T47D (cell line): ENCODE measurements at places on chromosomes 3 and 15.
A peak's percentile ranks its signal among the peaks of the same experiment; 100 is the strongest.

DNA sequence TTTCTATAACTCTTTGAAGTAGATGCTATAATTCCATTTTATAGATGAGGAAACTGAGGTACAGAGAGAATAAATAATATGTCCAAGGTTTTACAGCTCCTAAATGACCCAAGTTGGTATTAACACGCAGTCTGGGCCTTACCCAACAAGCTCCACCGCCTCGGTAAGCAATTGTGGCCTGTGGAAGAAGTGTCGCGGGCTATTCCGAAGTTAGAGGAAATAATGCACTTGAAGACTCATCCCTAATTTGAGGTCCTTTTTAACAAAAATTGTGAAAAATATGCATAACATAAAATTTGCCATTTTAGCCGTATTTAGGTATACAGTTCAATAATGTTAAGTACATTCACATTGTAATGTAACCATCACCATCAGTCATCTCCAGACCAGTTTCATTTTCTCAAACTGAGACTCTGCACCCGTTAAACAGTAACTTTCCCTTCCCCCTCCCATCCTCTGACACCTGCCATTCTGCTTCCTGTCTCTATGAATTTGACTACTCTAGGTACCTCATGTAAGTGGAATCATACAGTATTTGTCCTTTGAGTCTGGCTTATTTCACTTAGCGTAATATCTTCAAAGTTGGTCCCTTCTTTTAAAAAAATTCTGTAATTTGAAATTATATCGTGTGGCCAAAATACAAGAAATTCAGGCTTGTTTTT, 18.2 kb downstream of the IDH3A start:
- no peak for DNase-seq

DNA sequence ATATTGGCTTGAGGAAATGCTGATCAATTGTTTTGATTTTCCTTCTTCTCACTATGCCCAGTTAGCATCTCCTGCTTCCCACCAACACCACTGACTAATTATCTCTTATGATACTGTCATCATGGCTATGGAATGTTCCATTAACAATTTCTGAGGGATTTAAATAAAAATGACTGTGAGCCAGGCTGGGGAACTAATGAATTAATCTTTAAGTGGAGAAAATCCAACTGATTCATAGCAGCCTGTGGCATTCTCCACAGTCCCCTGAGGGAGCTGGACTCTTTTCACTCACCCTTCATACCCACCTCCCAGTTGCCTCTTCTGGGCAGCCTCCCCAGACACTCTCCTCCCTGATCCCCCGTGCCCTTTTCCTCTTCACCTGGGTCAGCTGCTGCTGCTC, 353.6 kb downstream of the CLSTN2 start:
- DNase-seq = no peak

GRCh38 chr3:184633237-184633579, 71.6 kb downstream of the EPHB3 start:
- no peak for DNase-seq

GRCh38 chr3:157119369-157119951, 40.5 kb downstream of the CCNL1 start:
- no peak for DNase-seq

DNA sequence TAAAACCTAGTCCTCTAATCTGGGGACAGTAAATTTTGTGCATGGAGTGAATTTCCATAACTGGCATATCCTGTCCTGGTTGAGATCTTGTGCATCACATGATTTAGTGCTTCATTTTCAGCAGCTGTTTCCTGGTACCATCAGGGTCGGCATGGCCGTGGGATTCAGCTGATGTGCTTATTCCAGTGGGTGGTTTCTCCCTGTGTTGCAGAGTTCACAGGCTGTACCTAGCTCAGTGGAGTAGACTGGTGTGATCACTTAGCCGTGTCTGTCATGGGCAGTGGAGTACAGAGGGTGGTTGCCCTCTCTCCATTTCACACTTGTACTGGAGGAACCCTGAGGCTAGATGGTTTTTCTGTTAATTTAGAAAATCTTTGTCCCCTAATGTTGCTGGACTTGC, 228.5 kb downstream of the PTPRG start:
- DNase-seq = no peak

GRCh38 chr15:68601206-68602197, 22.7 kb downstream of the CORO2B start:
- no peak for DNase-seq

DNA sequence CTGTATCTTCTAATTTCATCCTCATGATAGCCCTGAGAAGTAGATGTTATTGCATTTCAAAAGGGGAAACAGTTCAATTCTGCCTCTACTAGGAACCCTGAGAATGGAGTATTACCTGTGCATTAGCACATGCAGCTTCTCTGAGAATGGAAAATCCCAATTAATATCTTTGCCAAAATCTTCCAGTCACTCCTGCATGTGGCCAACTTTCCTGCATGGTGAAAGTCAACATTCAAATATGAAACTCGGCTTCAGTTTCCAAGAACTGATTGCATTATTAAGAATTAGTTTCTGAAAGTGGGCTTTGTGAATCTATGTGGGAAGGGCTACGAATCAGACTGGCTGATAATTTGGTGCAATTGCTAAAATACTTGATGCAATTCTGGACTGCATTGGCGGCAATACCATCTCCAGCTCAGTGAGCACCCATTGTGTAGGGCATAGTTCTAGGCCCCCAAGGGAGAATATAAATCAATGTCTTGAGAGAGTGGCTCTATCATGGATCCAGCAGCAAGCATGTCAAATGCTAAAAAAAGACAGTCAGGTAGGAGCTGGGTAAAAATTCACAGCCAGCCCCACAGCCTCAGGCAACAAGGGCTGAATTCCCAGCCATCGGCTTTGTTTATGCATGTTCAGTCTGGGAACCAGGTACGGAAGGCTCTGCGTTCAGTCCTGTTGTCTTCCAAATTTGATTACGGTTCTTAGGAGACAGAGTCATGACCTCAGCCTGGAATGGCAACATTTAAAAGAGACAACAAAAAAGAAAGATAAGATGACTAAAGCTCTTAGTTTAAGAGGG, 18.8 kb upstream of the BCL6 start:
- no peak for DNase-seq

DNA sequence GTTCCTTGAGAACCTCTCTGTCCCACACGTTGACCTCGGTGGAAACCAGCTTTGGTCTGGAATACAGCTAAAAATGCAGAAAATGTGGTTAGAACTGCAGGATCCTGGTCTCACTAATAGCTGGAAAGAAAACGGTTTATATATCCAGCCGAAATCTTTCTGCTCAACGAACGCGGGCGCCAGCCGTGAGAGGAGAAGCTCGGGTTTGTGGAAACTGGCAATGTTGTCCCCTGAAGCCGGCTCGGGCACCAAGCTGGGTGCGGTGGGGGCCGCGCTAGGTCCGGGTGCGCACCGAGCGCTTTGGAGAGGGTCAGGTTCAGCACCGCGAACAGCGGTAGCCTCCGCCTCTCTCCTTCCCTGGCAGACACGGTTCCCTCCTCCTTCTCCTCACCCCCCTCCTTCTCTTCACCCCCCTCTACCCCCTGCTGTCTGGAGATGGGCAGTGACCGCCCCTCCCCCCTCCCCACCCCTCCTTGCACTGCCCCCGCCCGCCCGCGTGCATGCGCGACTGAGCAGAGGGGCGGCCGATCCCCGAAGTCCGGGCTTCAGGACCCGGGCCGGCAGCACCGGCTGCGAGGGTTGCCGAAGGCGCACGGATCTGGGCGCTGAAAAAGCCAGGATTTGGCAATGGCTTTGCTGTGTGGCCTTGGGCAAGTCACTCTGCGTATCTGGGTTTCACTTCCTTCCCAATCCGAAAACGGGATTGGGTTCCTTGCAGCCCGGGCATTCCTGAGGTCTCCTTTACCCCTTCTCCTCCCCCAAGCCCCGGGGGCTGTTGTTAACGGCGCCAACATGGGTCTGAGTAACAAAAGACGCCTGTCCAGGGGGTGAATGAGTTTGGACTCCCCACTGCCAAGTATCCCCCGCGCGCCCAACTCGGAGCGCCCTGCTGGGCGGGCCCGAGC, at the start of gene SKOR1:
SKOR1 (plus strand) TSS at position 534 of the 905 bp plus-strand sequence; CDS start at position 628, 94 bp downstream.
- peak; percentile 96 for DNase-seq

GRCh38 chr3:109553591-109554371, 216.4 kb upstream of the DPPA4 start:
- DNase-seq = no peak

- no peak for DNase-seq
These were observed 31.3 kb downstream of the LIPC start for GRCh38 chr15:58462973-58463663.

DNA sequence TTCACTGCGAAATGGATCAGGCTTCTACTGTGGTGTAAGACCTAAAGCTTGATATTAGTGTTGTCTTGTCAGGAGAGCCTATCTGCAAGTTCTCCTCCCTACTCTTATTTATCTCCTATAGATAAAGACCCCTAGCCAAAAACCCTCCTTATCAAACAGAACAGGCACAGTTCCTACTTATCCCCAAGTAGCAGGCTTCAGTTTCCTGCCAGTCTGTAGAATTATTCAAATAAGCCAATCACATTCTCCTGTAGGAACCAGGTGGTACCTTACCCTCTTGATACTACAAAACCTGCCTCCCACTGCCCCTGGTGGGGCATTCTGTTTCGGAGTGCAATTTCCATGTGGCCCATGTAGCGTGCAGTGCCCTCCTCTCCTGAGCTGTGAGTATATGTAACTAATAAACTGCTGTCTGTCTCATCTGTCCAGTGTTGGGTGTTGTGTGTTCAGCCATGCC, 28.7 kb downstream of the HDGFL3 start:
- no peak for DNase-seq

DNA sequence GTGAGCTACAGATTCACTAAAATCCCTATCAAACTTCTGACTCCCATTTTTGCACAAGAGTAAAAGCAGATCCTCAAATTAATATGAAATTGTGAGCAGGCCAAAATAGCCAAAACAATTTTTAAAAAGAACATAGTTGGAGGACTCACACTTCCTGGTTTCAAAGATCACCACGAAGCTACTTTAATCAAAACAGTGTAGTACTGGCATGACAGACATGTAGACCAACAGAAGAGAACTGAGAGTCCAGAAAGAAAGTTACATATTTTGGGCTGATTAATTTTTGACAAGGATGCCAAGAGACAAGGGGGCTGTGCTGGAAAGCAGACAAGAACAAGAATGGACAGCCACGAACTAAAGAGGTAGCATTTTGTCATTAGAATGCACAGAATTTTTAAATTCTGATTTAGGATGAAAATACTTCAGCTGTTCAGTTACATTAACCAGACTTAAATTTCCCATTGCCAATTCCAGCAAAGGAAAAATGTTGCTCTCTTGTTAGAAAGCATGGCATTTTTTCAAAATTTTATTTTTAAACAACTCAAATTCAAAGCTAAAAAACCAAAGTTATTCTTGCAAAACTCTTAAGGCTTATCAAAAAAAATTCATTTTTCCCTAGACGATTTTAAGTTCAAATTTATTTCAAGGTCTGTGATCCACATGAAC, 14.0 kb downstream of the RYK start:
- no peak for DNase-seq

- no peak for DNase-seq
These were observed 97.2 kb upstream of the LRRFIP2 start for GRCh38 chr3:37271611-37272010.

DNA sequence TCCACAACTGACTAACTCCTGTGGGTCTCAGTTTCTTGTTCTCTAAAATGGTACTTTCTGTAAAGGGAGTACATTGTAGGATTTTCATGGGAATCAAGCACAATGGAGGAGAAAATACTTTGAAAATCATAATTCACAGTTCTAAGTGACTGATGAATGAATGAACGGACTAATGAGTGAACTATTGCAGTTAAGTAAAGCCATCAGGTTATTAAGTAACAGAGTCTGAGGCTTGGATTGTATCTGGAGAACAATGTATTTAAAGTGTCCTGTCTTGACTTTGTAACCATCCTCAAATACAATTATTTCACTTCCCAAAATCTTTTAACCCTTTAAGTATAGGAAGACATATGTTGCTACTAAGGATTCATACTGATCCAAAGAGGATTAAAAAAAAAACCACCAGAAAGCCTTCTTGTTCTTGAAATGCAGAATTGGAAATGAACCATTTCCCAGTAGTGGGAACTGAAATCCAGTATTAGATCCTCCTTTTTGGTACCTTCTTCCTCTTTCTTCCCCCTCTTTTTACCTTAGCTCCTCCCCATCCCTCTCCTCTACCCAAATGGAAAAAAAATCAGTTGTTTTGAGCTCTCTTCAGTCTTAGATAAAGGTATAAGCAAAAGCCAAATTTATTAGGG, 13.2 kb upstream of the BCL6 start:
- DNase-seq = no peak

- DNase-seq = no peak
These were observed 51.0 kb upstream of the PLXND1 start for GRCh38 chr3:129657261-129658046.

- no peak for DNase-seq
These were observed 727.8 kb upstream of the CFAP20DC start for GRCh38 chr3:59777667-59778077.

DNA sequence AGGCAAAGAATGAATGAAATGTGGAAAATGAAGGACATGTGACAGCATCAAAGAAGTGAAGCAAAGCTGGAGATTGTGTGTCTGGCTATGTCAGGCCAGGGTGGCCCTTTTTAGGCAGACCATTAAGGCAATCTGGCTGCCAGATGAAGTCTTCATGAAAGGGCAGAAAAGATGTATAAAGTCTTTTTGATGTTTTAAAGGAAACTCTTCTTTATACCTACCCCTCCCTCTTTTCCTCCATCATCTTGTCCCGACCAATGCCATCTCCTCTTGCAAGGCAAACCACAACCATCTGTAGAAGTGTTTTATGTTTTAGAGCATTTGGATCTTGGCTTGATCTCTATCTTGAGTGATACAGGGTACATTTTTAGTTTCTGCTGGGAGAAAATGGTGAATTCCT, 259.2 kb downstream of the LSAMP start:
- no peak for DNase-seq

DNA sequence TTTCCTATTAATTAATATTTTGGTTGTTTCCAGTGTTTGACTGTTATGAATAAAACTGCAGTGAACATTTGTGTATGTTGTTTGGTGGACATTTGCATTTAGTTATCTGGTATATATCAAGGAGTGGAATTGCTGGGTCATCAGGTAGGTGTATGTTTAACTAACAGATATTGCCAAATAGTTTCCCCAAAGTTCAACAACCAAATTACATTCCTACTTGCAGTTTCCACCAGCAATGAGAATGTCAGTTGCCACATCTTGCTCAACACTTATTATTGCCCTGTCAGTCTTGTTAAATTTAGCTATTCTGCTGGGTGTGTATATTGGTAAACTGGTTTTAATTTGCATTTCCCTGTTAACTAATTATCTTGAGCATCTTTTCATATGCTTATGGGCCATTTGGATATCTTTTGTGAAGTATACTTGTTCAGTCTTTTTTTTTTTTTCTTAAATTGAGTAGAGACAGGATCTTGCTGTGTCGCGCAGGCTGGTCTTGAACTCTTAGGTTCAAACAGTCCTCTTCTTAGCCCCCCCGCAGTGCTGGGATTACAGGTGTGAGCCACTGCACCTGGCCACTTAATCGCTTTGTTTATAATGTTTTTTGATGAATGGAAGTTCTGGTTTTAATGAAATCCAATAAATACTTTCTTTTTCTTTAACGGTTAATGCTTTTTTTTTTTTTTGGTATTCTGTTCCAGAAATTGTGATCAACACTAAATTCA, 7.9 kb downstream of the FEM1B start:
- no peak for DNase-seq

- DNase-seq = no peak
These were observed 1.9 kb upstream of the ROPN1 start for GRCh38 chr3:123993818-123994217.

- DNase-seq = no peak
These were observed 52.4 kb downstream of the SCN10A start for GRCh38 chr3:38763569-38763968.

- no peak for DNase-seq
These were observed 39.2 kb downstream of the SEMA3G start for GRCh38 chr3:52405601-52406110.

GRCh38 chr15:67125589-67126502, 60.4 kb downstream of the SMAD3 start:
- DNase-seq = peak; percentile 91
